Stromal cell of bone marrow (primary cell): ENCODE measurements at places on chromosomes 5 and 9.

- no peak for DNase-seq
Observed at GRCh38 chr9:108244686-108245085, 611.1 kb downstream of the ACTL7B start.

GRCh38 chr9:107018861-107019545 lies 156.0 kb downstream of the ZNF462 start:
- peak; percentile 84 for DNase-seq

GRCh38 chr9:129900263-129901027 lies 65.2 kb downstream of the USP20 start:
- DNase-seq = no peak

DNA sequence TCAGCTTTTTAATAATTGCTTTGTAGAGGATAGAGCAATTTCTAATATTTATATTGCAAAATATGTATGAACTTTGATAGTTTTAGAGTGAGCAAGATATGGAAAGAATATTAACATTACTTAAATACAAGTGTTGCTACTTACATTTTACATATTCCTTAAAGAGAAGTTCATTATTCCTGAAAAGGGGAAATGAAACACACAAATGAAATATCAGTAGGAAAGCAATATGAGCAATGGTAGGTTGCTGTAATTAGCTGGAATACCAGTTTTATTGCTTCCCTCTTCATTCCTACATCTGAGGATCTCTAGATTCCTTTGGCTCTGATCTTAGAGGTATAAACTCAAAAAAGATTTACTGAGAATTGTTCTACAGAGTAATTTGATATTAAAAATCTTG lies 414.1 kb downstream of the FAM170A start:
- no peak for DNase-seq

DNA sequence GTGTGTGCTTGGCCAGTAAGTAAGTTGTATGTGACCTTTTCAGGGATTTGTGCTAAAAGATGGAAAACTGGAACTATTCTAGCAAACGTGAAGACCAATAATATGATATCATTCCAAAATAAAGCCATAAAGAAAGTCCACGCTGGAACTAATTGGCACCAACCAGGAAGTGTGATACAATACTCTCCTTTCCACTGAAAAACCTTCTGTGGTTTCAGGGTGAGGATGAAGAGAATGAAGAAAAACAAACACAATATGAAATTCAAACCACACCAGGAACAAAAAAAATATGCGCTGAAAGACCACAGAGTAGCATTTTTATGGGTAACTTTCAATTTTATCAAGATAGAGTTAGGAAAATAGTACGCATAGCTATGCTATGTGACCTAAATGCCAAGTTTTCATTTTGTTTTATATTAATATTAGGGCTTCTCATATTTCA lies 105.8 kb downstream of the EFNA5 start:
- peak; percentile 70 for DNase-seq

GRCh38 chr9:131951155-131951554 lies 128.5 kb downstream of the MED27 start:
- no peak for DNase-seq

- DNase-seq = no peak
Observed at GRCh38 chr5:1118231-1118698, 6.4 kb upstream of the SLC12A7 start.

DNA sequence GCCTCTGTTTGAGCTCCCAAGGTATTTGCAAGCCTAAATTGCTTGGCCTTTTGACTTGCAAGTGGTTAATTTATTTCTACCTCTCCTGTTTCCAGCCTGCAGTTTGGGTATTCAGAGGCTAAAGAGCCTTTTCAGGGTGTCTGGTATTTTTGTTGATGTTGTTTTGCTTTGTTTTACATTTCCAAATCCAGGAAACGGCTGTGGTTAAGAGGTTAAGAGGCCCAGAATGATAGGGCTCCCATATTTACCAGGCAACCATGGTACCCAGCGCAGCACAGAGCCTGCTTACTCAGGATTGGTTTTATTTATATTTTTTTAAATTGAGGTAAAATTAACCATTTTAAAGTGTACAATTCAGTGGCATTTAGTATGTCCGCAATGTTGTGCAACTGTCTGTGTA lies 92.1 kb downstream of the PDZD2 start:
- no peak for DNase-seq

GRCh38 chr5:606061-606460 lies 6.1 kb upstream of the CEP72 start:
- DNase-seq = no peak

DNA sequence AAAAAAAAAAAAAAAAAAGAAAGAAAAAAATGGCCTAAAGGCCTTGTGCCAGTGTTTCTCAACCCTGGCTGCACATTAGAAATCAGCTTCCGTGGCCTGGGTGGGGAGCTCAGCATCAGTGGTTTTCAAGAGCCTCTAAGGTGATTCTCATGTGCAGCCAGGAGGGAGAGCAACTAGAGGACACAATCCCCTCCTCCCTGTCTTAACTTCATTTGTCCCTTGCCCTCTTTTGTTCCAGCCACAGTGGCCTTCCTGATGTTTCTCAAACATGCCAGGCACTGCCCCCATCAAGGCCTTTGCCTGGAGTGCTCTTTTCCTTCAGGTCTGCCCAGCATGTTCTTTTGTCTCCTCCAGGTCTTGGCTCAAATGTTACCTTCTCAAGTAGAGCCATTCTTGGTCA lies 42.4 kb downstream of the HOMER1 start:
- DNase-seq = no peak

DNA sequence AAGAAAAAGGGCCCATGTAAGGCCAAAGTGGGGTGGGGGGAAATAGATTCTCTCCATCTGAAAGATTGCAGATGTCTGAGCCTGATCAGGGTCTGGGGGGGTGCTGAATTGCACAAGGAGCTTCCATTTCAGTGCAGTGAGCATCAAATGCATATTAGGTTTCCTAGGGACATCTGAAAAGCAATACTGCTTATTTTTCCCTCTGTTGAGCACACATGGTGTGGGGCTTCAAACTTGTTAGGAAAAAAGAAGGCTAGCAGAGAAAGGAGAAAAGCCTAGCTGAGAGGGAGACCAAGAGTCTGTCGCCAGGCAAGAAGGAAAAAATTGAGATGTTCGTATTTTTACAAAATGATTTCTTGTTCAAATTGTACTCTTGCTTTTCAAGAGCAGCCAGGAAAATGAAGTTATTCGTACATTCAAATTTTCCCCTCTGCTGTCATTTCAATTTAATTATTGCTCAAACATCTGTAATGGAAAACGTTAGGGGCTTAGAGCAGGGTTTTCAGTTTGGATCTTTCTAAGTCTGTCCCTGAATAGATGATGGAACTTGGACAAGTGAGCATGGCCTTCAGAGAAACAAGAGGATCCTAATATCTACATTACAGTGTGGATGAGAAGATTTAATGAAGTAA lies 191.9 kb upstream of the GAS1 start:
- no peak for DNase-seq

GRCh38 chr9:136393531-136393930 lies 6.4 kb downstream of the SNAPC4 start:
- no peak for DNase-seq

- DNase-seq = no peak
Observed at GRCh38 chr9:134566936-134567335, 74.7 kb upstream of the COL5A1 start.

- DNase-seq = peak; percentile 90
Observed at GRCh38 chr9:113614843-113615648, 151.5 kb downstream of the RGS3 start.

DNA sequence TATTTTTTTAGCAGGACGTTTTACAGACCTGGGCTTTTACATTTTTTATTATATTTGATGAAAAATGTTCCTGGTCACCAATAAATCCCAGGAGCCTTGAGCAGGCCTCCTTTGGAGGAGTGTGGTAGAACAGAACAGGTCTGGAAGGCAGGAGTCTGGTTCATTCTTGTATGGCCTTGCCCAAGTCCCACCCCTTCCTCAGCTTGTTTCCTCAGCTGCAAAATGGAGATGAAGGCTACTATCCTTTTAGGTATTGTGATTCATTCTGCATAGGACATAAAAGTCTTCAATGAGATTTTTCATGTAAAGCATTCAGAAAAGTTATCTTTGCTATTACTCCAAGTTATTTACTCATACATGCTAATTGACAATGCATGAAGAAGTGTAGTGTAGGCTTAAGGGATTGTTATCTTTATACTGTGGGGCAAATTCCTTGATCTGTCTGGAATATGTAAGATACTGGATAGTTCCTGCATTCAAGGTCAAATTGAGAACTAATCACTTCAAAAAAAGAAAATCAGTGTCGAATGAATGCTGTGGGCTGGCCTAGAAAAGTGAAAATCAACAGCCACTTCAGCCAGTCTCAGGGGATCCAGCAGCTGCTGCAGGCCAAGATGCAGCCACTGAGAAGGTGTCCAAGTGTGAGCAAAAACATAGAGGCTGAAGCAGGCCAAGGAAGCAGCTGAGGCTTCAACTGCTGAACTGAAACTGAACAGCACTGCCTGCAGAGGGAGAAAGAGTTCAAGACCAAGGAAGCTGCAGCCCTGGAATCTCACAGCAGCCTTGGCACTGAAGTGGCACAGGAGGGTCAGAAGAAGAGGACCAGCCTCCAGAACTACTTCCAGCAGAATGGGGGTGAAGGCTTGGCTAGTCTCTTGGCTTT lies 15.5 kb upstream of the SLC36A3 start:
- DNase-seq = no peak

- DNase-seq = peak; percentile 49
Observed at GRCh38 chr9:137534256-137535119, 15.7 kb downstream of the PNPLA7 start.

DNA sequence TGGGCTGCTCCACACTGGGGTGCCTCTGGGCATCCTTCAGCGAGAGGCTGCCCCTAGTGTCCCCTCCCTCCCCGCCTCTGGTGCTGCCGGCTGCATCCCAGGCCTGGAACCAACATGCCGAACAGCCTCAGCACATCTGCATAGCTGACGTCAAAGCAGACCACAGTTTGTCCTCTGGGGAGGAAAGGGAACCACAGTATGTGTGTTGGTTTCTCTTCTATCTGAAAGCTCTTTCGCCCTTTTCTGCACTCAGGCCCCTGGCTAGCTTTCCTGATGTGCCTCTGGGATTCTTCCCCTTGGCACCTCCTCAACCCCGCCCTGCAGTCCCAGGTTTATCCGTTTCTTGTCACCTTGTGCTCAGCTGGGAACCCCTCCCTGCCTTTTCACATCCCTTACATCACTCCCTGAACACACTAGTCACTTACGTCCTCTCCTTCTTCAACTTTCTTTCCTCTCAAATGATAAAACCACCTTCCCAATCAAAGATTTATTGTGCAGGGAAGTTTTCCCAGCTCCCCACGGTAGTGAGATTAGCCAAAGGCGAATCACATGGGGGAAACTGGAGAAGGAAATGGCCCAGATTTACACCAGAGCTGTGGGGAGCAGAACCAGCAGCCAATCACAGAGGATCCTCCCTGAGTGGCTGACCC lies 35.5 kb upstream of the B4GALT1 start:
- DNase-seq = peak; percentile 84

DNA sequence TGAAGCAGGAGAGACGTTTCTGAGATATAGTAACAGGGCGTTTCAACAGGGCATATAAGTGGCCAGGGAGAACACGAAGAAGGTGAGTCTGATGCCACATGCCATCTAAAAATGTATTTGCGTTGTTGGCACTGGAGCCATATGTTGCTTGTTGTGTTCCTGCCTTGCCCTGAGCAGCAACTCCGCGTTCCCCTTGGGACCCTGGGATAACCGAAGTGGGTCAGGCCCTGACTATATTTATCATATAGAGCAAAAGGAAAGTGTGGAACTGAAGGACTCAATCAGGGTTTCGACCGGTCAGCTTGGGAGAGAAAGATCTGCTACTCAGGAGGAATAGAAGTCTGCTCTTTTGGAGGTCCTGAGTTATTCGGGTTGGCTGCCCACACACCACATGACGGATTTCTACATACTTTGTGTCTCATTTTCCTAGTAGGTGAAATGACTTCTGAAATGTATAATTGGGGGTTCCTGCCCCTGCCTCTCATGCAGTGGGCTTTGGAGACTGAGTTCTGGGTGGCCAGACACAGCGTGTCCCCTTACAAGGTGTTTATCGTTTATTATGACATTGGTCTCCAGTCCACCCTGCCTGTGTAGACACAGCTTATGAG lies 3.0 kb downstream of the STC2 start:
- no peak for DNase-seq

- DNase-seq = no peak
Observed at GRCh38 chr5:4019009-4019769, 423.6 kb downstream of the IRX1 start.

- no peak for DNase-seq
Observed at GRCh38 chr5:19064094-19064493, 923.9 kb downstream of the CDH18 start.

DNA sequence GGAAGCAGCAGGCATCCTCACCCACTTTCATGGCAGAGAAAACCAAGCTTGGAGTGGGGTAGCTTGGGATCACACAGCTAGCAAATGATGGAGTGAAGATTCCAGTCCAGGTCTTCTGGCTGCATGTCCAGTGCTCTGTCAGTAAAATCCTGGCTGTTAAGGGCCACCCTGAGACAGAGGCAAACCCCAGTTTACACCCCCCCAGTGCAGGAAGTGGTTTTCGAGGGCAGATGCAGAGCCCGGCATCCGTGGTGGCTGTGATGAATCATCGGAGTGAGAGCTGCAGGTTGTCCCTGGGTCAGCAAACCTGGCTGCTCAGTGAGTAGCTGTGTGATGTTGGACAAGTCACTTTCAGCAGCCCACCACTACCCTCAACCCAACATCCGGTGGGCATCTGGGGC lies 115.4 kb downstream of the RGS3 start:
- peak; percentile 91 for DNase-seq

GRCh38 chr5:111478266-111478665 lies 34.1 kb downstream of the STARD4 start:
- no peak for DNase-seq

GRCh38 chr9:137296670-137297664 lies 5.1 kb downstream of the NRARP start:
- DNase-seq = no peak

- DNase-seq = peak; percentile 44
Observed at GRCh38 chr5:98296426-98296825, 477.0 kb upstream of the RGMB start.

DNA sequence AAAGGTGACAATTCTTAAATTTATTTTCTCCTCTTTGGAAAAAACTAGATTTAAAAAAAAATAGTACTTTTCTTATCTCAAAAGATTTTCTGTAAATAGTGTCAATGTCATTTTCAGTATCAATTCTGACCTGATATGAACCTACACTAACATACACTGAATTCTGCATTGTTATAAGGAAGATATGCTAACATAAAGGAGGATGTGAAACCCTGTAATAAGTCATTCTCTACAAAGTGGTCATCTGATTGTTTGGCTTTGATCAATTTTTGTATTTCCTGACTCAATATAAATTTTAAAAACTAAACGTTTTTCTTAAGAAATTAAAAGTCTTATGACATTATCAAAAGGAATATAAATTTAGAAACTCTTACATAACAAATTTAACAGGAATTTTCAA lies 233.6 kb upstream of the EDIL3 start:
- no peak for DNase-seq
